ENCODE measurements at places on chromosomes 3 and 15. TPM values are rescaled to one million over a fixed set of nuclear protein-coding genes. Genes with fewer than 3 reads are reported as not detected.

GRCh38 chr3:186128158-186128557 lies 19.3 kb upstream of the ETV5 start:
- no peak for DNase-seq

GRCh38 chr15:34047893-34048775 lies 9.1 kb upstream of the AVEN start:
- DNase-seq, result peak; percentile 62

DNA sequence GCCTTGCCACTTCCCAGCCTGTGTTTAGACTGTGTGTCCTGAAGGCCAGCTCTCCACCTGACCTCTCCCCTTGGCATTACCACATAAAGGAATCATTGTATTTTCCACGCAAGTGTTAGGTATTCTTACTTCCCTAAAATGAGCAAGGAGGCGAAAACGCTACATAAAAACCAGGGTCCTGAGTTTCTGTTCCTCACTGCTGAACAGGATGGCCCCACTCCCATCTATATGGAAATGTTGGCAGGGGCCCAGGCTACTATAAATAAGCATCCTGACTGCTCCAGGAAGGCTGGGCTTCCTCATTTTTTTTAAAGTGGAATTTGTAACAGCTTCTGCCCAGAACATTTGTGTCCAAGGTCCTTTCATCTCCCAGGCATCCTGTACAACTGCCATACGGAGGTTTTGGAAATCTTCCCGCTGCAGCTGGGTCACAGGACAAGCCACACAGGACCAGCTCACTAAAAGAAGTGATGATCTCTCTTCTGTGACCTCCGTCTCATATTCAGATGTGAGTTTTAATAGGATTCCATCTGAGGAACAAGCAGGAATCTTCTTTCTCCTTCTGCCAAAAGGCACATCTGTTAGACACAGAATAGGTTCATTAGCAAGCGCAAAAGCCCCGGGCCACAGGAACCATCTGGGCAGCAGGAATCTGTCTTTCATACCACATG lies 56.4 kb upstream of the LIMD1 start:
- no peak for DNase-seq

DNA sequence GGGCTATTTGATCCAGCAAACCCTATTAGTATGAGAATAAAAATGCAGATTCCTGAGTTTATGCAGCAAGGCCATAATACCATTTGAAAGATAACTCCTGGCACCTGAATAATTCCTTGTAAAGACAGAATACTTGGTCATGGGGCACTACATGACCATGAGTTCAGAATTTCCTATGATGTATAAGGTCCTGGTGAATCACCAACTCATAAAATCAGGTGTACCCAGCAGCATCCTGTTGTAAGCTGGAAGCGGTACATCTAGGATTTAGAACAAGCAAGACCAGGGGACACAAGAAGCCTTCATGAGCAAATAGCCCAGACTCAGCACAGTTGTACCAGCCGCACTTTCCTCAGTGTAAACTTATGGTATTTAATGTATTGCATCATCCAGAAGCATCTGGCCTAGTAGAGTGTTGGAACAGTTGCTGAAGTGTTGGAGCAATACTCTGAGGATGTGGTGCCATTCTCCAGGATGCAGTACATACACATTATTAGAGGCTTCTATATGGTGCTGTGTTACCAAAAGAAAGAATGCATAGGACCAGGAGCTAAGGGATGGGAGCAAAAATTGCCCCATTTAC lies 233.4 kb downstream of the SQOR start:
- DNase-seq, result no peak

ITPKA gene
- 0.29 TPM for total RNA-seq

GRCh38 chr3:89052386-89052785 lies 55.0 kb upstream of the EPHA3 start:
- DNase-seq, result peak; percentile 34

- no peak for DNase-seq
Measured at GRCh38 chr15:72933976-72934375, 118.3 kb upstream of the NEO1 start.

DNA sequence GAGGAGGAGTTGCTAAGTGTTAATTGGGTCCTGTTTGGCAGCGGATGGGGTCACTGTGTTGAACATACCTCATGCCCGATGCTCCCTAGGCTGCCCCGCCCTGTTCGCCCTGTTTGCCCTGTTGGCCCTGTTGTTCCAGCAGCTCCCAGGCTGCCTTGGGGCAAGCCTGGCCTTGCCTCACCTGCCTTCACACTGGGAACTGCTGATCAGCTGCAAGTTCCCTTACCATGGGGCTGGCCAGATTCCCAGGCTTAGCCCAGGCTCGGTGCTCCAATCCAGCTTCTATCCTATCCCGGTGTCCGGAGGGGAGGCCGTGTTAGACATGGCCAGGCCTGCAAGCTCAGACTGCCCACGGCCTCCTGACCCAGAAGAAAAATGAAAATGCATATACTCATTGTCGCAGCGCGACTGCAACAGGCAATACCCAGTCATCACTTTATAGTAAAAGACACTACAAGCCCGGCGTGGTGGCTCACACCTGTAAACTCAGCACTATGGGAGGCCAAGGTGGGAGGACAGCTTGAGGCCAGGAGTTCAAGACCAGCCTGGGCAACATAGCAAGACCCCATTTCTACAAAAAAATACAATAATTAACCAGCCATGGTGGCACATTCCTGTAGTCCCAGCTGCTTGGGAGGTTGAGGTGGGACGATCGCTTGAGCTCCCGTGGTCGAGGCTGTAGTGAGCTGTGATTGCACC lies 42.9 kb upstream of the ZNF710 start:
- DNase-seq, result no peak

DNA sequence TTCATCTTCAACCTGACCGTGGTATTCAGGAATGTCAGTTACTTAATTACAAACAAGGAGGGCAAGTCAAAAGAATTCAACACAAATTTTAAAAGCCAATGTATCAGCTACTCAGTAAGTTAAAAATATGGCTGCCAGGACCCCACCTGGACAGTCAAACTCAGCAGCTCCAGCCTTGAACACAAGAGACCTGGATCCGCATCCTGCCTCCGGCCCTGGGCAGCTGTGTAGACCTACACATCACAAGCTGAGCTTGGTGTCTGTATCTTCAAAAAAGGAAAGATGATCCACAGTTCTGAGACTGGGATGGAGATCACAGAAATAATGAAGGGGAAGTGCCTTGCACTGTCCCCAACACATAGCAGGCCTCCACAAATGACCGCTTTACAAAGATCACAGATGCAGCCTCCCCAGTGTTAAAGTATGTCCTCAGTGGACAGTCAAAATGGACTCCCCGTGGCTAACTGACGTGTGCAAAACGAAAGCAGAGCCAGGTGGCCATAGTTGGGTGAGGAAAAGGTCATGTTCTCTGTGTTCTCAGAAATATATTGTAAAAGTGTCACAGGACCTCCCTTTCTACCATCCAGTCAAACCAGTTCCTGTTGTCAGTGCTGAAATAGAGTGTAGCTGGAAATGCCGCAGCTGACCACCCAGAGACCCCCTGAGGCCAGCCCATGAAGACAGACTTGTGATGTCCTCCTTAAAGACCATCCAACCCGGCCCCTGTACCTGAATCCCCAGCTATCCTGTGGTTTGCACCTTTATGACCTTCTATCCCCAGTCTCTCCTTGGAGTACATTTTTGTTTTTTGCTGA lies 168.5 kb upstream of the NSMCE3 start:
- peak; percentile 58 for DNase-seq

WDR93 gene
- 0.36 TPM for total RNA-seq

- DNase-seq, result no peak
Measured at GRCh38 chr3:120772081-120772480, 29.5 kb downstream of the GTF2E1 start.

PCYT1A gene
- 86.1 TPM for total RNA-seq

- DNase-seq, result no peak
Measured at GRCh38 chr15:59155431-59155830, 50.5 kb downstream of the CCNB2 start.

COL8A1 gene
- 720 TPM for total RNA-seq

GOLGA6D gene
- total RNA-seq, result not detected

MKRN3 gene
- total RNA-seq, result 0.36 TPM

DNA sequence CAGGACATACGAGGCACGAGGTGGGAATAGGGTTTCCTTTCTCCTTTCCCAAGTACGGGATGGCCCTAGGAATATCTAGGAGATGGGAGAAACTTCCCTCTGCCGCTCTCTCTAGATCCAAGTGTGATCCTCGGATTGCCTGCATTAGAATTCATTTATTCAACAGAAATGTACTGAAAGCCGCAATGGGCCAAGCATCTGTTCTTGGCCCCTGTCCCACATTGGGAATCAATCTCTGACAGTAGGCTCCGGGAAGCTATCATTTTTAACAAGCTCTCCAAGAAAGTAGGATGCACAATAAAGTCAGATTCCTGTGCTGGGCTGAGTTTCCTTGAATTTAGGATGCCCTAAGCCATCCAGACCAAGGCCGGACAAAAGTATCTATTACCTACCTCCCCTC lies 37.2 kb upstream of the CA12 start:
- no peak for DNase-seq

DNA sequence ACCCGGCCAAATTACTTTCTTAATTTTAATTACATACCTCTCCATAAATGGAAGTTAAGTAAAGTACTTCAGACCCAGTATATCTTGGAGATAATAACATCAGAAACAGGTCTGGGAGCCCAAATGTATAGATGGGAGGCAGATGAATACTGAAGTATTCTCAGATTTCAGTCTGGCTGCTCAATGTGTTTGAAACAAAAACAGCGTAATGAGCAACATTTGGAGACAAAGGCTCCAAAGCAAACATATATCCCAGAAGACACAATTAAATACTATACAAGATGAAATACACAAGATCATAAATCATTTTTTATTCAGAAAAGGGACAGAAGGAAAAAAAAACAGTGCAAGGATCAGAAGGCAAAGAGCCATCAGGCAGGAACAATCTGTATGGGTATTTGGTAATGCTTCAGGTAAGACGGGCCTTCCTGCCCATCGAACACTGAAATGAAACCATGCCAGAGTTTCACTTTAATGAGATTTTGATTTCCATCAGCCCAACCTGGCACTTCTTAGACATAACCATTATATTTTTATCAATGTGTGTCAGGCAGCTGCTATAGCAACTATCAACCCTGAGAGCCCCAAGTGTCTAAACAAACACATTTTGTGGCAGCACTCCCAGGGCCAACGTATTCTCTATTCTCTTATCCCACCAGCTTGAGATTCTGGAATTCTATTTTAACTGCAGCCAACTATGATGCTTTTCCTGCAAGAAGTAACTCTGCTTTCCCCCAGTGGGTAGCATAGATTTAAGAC lies 210.8 kb downstream of the STT3B start:
- peak; percentile 48 for DNase-seq

DNA sequence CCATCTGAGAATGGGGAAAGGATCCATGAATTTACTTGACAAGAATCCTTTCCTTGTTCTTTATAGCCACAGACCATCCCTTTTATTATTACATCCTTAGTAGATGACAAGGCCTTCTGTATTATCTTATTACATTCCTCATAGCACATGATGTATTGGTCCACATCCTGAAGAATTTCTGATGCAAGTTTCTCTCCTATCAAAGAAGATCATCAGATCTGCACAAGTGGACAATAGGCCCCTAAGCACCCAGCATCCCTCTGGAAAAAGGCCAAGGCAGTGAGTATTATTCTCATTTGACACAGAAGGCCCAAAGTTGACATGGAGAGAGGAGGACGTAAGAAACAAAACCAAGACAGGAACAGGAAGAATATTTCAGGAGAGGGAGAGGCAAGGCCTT lies 31.4 kb downstream of the MYL3 start:
- no peak for DNase-seq

DNA sequence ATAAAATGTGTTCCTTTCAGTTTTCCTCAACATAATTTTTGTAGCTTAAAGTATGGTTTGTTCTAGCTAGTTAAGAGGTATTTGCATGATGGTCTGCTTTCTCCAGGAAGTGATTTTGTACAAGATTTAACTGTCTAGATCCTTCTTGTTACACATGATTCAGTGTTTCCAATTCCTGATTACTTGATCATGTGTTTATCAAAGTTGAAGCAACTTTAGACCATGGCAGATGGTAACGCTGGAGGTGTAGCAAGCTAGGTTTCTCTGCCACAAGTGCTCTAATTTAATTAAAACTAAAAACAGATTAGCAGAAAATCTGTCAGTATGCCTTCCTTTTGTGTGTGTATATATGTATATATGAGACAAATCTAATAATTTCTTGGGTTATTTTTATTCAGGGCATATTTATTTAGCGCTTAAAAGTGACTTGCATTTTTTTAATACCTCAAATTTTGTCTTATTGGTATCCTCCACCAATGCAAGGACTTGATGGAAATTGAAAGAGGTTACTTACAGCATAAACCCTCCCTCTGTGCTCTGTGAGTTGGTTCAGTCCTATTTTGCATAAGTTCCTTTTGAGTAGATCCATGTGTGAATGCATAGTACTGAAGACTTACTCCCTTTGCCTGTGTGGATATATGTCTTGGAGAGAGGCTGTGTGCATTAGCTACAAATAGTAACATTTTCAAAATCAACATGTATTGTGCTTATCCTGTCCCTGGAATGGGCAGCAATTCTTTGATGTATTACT lies 157.3 kb upstream of the CGNL1 start:
- no peak for DNase-seq

SUSD5 gene
- total RNA-seq, result 11.2 TPM

GRCh38 chr3:184457329-184457728 lies 77.5 kb downstream of the CHRD start:
- DNase-seq, result no peak

All from osteoblast (primary cell).